ENCODE measurements at places on chromosomes 12 and 14. TPM values are rescaled to one million over a fixed set of nuclear protein-coding genes. Genes with fewer than 3 reads are reported as not detected.

TAS2R7 gene
- not detected for total RNA-seq

DNA sequence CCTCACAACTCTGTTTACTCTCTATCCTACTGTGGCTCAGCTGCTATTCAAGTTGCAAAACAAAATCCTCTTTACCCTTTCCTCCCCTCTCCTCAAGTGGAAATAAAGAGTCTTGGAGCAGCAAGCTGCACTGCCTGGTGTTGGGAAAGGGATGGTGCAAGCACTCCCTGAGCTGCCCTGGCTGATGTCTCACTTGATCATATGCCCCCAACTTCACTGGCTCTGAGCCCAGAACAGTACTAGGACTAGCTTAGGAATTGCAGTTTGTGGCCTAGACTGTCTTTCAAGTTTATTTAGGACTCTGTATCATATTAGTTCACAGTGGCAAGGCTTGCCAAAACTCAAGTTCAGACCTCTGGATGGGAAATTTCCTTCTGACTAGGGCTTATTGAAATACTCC is 1683.8 kb upstream of the SEL1L start:
- no peaks in the 10 kb centered on the region for H3K27me3 ChIP-seq
- no peaks in the 10 kb centered on the region for H3K4me1 ChIP-seq
- no peak overlapping the region for H3K27ac ChIP-seq
- H3K36me3 ChIP-seq: peaks cover 11% of the 10 kb centered on the region
- no peak for DNase-seq
- no peak overlapping the region for H3K4me3 ChIP-seq

DNA sequence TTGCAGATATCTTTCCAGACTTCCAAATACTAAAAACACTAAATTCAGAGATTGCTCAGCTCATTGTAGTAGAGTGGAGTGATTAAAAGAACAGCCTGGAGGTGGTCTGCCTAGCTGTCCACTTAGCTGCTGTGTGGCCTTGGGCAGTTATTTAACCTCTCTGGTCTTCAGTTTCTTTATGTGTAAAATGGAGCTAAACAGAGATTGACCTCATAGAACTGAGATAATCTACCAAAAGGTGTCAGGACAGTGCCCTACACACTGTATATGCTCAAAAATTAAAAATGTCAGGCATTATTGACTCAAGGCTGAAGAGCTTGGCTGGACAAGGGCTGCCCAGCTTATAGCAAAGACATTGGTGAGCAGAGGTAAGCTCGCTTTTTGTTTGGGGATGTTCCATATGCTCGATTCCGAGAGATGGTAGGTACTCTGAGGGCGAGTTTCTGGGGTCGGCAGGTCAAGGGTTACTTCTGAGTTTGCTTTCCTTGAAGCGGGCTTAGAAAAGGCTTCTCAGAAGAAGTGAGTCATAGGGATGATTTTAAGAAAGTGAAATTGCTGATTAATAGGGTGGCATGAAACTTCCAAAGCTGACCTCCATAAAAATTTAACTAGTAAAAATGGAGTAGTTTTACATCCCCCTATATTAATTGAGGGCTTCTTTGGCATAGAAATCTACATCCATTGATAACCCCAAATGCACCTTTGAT is 107.5 kb downstream of the GPATCH2L start:
- peaks cover 10% of the 10 kb centered on the region for H3K27me3 ChIP-seq
- H3K27ac ChIP-seq: no peak overlapping the region
- H3K4me1 ChIP-seq: no peaks in the 10 kb centered on the region

GRCh38 chr12:52022841-52023181 is 16.1 kb downstream of the TAMALIN start:
- H3K4me1 ChIP-seq: peaks cover 34% of the 10 kb centered on the region
- peak overlapping the region; percentile 53 for H3K4me3 ChIP-seq
- no peaks in the 10 kb centered on the region for H3K27me3 ChIP-seq
- H3K36me3 ChIP-seq: no peaks in the 10 kb centered on the region
- no peak overlapping the region for H3K27ac ChIP-seq
- no peak for DNase-seq

MYF6 gene
- not detected for total RNA-seq
